ENCODE measurements at places on chromosomes 1 and 21.

- no peak for DNase-seq
- H3K27ac ChIP-seq = no peak overlapping the region
- H3K27me3 ChIP-seq = no peaks in the 10 kb centered on the region
- peaks cover 39% of the 10 kb centered on the region for H3K4me1 ChIP-seq
Observed at GRCh38 chr1:76240316-76240715, 165.8 kb downstream of the ST6GALNAC3 start.

GRCh38 chr1:116574581-116575291 is 3.9 kb upstream of the CD58 start:
- H3K4me1 ChIP-seq = peaks cover 22% of the 10 kb centered on the region
- 0 out of 2 replicates have a peak, but pooled peaks cover 6% of the 10 kb centered on the region for H3K36me3 ChIP-seq
- DNase-seq = peak; percentile 86
- H3K27me3 ChIP-seq = peaks cover 8% of the 10 kb centered on the region

DNA sequence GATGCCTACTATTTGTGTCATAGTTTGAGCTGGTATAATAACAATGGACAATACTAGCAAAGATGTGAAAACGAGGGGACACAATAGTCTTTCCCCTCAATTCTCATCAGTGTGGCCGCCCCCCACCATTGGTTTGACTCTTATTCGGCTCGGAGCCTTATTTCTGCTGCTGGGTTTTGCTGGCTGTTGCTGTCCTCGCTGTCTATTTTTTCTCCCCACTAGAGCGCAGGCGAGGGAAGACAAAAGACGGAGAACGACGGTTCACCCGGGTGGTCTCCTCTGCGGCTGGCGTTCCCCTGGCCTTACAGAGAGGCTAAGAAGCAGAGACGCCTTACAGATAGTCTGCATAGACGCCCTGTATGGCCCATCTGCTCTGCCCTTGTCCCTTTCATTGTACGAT is 19.4 kb downstream of the CLIC6 start:
- peaks cover 20% of the 10 kb centered on the region for H3K4me1 ChIP-seq
- no peak overlapping the region for H3K4me3 ChIP-seq
- no peaks in the 10 kb centered on the region for H3K36me3 ChIP-seq
- H3K27me3 ChIP-seq = no peaks in the 10 kb centered on the region
- DNase-seq = peak; percentile 84

- H3K27ac ChIP-seq = no peak overlapping the region
- no peak overlapping the region for H3K4me3 ChIP-seq
Observed at GRCh38 chr21:29359718-29360117, 61.0 kb downstream of the BACH1 start.

All from GM23338 (cell line).